ENCODE measurements at places on chromosomes 5 and 9. TPM values are rescaled to one million over a fixed set of nuclear protein-coding genes. Genes with fewer than 3 reads are reported as not detected.

GRCh38 chr9:70285981-70286598, 27.3 kb downstream of the SMC5 start:
- no peak for DNase-seq

DNA sequence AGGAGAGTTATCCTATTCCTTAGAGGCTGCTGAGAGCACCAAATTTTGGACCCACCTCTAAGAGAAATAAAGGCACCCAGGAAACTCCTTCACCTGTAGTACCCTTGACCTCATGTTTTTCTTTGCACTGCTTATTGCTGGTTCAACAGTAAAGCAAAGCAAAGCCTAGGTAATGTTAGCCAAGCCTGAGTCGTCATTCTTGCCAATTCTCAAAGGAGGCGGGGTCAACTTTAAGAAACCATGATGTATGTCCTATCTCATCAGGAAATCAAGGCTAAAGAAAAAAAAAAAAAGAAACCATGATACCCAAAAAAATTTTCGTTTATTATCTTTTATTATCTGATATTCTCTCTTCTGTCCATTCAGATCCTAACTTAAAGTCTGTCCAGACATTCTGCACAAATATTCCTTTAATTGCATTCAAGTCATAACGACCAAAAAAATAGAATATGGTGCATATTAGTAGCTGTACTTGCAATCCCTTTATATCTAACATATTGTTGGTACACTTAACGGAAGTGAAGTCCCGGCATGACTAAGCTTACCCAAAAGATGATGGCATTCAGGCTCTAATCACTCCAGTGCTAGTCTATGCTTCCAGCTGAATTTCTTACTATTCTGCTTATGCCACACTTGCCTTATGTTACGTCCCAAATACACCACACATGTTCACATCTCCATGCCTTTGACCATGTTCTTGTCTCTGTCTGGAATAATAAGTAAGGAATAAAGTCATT, 1.8 kb downstream of the AUH start:
- no peak for DNase-seq

GRCh38 chr9:70468291-70468690, 53.8 kb upstream of the KLF9 start:
- no peak for DNase-seq

DNA sequence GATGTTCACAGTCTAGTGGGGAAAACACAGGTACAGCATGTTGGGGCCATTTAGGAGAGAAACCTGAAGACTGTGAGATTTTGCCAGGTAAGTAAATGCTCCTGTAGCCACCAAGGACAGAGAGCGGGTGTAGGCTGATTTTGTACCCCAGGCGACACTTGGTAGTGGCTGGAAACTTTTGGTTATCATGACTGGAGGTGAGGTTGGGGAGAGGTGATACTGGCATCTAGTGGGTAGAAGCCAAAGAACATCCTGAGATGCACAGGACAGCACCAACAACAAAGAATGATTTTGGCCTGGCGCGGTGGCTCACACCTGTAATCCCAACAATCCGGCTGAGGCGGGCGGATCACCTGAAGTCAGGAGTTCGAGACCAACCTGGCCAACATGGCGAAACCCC, 38.8 kb upstream of the PWWP2A start:
- no peak for DNase-seq

- DNase-seq: no peak
Observed at GRCh38 chr9:94176608-94177007, 82.5 kb upstream of the ZNF169 start.

- no peak for DNase-seq
Observed at GRCh38 chr5:55372130-55372925, 64.5 kb downstream of the MTREX start.

DNA sequence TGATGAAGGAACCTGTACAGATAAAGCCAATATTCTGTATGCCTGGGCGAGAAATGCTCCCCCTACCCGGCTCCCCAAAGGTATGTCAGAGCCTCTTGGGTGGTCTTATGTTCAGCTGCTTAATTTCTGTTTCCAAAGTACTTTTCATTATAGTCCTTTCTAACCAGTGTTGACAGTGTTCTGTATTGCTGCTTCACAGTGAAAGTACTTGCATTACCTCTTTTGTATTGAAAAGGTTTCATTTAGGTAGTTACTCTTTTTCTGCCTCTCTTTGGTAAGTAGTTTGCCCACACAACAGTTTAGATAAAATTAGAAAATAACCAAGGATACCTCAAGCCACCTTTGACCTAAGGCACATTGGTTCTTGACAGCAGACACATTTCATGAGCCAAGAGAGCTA, 169.9 kb downstream of the PAM start:
- no peak for DNase-seq

DNA sequence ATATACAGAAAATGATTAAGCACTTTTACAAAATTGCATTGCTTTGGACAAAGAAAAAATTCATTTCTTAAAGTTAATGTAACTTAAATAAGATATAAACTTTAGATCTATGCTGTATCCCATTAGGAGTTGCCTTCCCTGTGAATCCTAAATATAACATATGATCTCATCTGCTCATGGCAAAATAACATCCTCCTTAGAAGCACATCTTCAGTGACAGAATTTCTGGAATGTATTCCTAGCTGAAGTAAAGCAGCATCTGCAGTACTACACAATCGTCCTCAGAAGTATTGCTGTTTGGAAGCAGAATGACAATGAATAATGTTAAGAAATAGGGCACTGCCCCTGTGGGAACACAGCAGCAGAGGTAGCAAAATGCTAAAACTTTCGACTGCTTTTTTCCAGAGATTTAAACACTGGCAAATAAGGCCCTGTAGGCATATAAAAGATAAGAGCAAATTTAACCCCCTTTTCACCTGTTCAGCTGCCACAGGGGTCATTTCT, 571.0 kb downstream of the PTPRD start:
- no peak for DNase-seq

GRCh38 chr5:161064297-161064696, 212.3 kb upstream of the ATP10B start:
- DNase-seq: no peak

- no peak for DNase-seq
Observed at GRCh38 chr9:101326501-101326900, 58.3 kb downstream of the BAAT start.

DNA sequence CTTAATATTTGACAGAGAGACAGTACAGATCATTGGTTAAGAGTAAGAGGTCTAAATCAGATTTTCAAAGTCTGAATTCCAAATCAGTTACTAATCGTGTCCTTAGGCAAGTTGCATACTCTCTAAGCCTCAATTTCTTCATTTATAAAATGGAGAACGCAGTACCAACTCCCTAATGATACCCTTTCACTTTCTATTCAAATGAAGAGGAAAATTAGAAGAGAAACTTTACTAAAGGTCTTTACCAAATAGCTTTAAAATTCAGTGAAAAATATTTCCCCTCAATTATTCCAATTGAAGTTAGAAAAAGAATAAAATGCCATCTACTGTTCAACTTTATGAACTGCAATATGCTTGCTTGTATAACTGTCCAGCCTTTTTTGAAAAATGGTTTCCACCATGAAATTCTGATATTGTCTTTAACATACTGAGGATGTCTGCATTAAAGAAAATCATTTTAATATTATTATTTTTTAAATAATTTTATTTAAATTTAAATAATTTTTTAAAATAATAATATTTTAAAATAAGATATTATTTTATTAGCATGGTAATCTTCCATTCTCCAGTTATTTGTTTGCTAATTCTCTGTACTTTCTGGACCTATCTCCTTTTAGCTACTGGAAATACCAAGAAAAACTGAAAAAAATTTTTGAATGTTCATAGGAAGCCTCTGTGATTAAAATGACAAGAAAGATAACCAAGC, 36.0 kb downstream of the POC5 start:
- no peak for DNase-seq

DNA sequence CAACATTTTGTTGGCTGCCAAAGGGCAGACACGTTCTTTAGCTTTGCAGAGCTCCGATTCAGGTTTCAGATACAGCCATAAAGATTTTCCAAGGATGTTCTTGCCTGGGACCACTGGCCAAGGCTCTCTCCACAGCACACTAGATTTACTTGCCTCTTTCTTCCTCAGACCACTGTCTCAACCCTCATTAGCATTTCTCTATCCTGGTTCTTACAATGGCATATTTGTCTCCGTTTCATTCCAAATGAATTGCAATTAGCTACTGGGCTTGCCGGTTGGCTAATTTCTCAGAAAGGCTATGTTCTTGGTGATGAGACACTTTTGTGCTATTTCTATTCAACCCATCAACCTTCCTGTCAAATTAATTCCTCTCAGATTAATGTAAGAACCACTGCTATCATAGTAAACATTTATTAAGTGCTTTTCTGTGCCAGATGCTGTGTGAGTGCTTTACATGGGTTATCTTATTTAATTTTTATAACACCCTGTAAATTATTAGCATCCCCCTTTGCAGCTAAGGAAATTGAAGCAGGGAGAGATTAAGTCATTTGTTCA, 118.4 kb upstream of the NR3C1 start:
- no peak for DNase-seq

The MSMP gene
- not detected for total RNA-seq

The SLC4A9 gene
- 2.5 TPM for total RNA-seq

The ECM2 gene
- 0.16 TPM for total RNA-seq
